ENCODE measurements at places on chromosomes 3 and 15.

DNA sequence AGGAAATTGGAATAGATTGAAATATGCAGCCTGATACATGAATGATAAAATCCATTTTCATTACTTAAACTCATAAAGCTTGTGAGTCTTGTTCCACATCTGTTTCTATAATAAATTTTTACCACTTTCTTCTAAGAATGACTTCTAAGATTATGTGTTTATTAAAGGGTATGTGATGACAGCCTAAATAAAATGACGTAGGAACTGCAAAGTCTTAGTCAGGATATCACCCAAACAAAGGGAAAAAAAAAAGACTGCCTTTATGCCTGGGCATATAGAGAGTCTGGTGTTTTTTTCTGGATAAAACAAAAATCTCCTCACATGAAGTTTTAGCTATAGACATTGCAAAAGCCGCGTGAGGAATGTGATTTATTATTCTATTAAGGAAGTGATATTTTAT is 844.0 kb downstream of the DIPK2A start:
- DNase-seq = no peak

GRCh38 chr3:190737446-190737845 is 125.0 kb downstream of the GMNC start:
- no peak for DNase-seq

DNA sequence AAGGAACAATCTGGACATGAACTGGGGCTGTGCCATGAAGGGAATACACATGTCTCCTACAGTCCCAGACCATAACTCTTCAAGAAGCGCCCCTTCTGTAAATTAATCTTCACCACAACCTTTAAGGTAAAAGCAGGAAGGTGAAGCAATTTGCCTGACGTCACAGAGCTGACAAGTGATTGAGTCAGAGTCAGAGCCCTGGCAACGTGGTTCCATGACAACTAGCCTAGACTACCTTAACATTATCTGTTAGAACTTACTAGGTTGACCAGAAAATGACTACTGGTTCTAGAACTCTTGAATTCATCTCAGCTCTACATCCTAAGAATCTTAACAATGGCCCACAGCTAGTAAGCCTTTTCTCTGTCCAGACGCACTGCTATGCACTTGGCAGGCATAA is 124.6 kb downstream of the NTRK3 start:
- no peak for DNase-seq

DNA sequence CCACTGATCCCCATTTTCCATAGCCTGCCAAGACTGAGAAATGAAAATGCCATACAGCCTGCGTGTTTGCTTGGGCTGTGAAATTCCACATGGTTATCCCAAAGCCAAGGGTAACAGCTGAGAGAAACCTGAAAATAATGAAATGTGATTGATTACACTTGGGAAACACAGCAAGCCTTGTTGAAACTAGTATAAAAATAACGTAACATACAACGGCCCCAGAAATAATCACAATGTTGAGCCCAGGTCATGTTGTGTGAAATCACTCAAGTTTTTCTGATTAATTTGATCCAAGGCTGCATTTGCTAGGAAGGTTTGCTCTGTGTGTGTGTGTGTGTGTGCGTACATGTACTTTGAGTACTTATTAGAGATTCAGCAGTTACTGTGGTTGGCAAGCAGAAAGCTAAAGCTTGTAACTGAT is 269.0 kb downstream of the OXSM start:
- DNase-seq = no peak

GRCh38 chr3:88189361-88189810 is 39.6 kb downstream of the C3orf38 start:
- no peak for DNase-seq

DNA sequence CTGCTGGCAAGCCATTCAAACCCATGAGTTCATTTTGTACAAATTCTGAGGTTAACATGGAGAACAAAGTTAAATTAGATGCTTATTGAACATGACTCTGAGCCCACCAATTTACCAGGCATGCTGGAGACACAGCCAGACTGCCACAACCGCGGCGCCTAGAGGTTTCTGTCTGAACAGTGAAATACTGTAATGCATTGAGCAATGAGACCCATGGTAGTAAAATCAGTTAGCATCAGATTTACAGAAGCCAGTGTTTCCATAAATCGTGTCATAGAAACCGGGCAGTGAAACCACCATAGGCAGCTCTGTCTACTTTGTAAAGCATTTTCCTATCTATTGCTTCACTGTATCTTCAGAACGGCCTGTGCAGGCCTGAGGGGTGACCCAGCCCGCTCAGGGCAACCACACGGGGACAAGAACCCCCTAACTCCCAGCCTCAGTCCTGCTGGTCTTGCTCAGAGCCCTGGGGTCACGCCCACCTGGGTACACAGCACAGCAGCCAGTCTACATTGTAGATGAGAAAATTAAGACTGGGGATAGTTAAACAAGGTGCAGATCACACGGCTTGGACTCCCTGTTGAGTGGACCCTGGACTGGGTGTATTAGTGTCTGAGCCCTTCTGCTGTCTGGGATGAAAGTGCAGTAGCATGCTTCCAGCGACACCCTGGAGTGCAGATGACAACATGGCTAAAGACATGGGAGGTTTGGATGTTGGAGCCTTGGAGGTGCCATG is 44.2 kb downstream of the MGLL start:
- DNase-seq = no peak

DNA sequence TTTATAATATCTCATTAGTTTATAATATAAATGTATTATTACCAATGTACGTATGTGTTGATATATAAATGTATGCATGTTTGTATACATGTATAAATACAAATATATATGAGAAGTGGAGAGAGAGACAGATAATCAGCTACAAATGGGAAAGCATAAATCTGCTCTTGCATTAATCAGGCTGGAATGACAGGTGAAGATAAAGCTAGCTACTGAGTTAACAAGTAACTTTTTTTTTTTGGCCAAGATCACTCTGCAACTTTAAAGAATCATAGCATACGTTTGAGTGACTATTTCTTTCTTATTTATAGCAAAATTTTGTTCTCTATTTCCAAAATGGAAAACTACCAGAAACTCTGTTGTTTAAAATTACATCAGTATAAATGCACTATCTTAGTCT is 422.8 kb downstream of the SI start:
- DNase-seq = no peak

DNA sequence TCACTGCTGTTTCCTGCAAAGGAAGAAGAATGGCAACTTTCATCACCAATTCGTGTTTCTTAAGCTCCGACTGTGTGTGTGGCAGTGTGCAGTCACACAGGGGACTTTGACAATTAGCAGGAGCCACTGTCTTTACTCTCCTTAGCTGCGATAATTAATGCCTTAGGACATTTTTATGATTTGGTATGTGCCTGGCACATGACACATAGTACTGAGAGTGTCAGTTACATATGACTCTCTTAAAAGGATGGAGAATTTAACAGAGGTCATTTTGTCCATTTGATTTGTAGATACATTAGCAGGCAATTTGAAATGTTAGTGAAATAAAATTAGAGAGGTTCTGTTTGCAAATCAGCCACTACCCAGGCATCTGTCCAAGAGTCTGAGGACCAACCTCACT is 128.9 kb upstream of the VEPH1 start:
- no peak for DNase-seq

DNA sequence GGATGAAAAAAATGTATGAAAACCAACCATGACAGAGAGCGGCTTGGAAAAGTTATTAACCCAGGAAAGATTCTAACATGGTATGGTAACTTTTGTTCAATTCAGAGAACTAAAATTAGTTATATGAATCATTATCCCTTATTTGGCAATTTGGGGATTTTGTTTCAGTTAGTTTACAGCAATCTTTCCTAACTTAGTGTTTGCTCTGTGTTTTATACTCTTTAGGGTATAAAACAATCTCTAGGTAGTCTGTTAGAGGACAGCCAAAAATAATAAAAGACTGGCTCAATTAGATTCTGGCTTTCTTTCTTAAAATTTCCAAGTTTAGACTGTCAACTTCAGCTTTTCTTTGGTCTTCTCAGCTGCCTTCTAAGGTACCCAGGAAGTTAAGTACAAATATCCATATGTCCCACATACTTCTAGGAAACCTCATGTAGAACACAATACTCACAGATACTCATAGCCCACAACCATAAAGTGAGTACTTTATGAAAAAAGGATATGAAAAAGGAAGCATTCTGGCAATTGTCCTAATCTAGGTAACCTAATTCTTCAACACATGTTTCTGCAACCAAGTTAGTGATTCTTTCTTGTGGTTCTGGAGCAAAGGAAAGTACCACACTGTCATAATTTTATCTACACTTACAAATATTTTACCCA is 849.3 kb downstream of the ROBO1 start:
- no peak for DNase-seq

DNA sequence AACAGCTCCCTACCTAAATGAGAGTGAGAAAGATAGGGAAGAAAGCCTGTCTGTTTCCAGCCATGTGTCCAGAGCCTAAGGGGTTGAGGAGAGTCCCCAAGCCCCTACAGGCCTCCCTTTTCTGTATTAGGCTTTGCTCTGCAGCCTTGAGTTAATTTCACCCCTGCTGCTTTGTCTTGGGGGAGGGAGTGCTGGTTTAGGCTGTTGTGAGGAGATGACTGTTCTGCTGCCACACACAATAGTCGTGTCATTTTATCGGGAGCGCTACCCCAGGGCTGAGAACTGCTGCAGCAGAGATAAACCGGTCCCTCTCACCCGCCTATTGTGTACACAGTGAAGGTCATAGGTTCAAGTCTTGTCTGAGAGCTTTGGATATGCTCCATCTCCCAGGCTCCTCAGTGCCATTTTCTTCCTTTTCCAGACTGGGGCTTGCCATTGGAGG is 1.4 kb downstream of the ZNF609 start:
- DNase-seq = no peak
